ENCODE measurements at places on chromosomes 3 and 15.

DNA sequence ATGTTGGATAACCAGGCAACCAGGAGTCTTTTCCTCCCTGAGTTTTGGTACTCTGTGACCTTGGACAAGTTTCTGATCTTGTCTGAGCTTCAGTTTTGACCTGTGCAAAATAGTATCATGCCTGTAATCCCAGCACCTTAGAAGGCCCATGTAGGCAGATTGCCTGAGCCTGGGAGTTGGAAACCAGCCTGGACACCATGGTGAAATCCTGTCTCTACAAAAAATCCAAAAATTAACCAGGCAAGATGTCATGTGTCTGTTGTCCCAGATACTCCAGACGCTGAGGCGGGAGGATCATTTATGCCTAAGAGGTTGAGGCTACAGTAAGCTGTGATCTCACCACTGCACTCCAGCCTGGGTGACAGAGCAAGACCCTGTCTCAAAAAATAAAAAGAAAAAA lies 114.8 kb downstream of the IL12A start:
- no peak for DNase-seq

DNA sequence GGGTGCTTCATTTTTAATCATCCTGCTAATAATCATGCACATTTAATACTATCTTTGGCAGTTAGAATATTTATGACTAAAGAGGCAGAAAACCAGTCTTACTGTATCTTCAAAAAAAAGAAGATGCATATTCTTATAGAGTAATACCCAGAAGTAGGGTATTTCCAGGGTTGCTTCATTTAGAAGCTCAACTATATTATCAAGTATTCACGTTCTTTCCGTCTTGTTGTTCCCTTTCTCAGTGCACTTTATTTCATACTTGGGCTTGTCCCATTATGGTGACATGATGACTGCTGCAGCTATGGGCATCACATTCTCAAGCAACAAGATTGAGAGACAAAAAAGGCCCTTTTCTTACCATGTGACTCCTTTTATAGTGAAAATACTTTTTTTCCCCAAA lies 96.8 kb upstream of the ASB14 start:
- DNase-seq, result no peak

- DNase-seq, result no peak
Measured at GRCh38 chr3:17535274-17535673, 207.2 kb downstream of the TBC1D5 start.

DNA sequence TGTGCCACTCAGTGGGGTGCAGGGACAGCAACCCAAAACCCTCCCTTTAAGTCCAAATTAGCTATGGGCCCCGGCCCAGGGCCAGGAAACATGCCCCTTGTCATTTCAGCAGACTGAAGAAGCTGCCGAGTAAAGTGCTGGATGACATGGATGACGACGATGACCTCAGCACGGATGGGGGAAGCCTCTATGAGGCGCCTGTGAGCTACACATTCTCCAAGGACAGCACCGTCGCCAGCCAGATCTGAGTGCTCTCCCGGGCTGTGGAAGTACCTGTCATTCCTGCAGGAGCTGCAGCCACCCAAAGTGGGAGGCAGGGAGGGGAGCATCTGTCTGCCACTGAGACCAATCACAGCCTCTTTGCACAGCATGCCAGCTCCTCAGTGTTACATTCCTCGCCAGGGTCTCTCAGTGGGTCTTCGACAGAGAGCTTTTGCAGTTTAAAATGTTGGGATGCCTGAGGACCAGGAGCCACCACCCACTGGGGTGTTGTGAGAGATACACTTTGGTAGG lies 44.4 kb upstream of the MYZAP start:
- DNase-seq, result no peak

- no peak for DNase-seq
Measured at GRCh38 chr3:150495149-150495548, 51.1 kb downstream of the SERP1 start.

GRCh38 chr3:63304421-63304820 lies 26.3 kb downstream of the SYNPR start:
- no peak for DNase-seq

- DNase-seq, result no peak
Measured at GRCh38 chr15:99385865-99386264, 134.6 kb downstream of the LRRC28 start.

- DNase-seq, result no peak
Measured at GRCh38 chr15:83673385-83673784, 19.5 kb downstream of the ADAMTSL3 start.

DNA sequence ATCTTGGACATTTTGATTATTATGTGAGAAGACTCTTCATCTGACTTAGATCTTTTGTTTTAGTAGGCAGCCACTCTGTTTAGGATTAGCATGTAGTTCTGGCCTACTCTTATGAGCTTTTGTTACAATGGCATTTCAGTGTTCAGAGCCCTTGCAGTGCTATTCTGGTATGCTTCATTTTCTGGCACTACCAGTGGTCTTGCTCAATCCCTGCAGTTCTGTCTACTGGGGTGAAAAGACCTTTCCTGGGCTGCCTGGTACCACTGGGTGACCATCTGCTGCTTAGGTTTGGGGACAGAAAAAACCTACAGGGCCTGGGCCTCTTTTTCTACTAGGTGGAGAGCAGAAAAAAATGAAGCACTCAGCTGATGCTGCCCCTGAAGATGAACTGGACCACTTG lies 42.5 kb downstream of the IL16 start:
- DNase-seq, result no peak

- DNase-seq, result no peak
Measured at GRCh38 chr3:54857343-54857742, 70.5 kb downstream of the LRTM1 start.

- no peak for DNase-seq
Measured at GRCh38 chr3:56904552-56905215, 102.9 kb upstream of the ARHGEF3 start.

DNA sequence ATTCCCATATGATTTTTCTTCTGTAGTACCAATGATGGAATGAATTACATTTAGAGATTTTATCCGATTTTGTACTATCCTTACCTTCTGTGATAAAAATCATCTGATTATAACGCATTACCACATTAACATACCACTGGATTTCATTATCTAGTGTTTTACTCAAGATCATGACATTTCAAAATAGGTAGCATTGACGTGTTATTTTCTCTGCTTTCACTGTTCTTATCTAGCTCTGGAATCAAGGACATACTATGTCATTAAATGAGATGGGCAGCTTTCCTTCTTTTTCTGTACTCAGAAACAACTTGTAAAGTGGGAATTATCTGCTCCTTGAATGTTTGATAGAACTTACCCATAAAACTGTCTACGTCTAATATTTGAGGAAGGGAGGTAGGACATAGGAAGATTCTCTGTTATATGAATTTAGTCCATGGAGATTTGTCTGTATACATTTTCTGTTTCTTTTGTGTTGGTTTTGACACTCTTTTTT lies 183.7 kb upstream of the NR2E3 start:
- DNase-seq, result no peak

DNA sequence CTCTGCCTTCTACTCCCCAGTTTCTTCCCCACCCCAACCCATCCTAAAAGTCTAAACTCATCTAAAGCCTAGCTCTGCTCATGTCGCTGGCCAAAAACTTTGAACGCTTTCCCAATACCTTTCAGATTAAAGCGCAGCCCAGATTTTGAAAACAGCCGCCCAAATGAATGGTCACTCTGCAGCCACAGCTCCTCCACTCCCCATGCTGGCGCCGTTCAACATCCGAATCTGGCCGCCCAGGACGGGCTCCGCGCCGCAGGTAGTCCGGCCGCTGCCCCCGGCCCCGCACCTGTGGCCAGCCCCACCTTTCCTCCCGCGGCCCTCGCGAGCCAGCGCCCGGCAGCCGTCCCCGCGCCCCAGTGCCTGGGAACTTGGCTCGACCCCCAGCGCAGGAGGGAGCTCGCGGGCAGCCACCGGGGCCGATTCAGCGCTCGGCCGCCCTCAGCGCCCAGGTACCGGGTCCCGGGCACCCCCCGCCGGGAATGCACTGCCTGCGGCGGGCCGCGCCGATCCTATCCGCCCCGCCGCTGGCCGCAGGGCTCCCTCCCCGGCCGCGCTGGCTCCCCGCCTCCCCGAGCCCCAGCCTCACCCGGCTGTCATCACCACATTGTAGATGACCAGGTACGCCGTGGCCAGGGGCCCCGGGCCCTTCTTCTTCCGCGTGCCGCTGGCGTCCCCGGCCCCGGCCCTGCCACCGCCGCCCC lies 417 bp downstream of the HACD2 start:
- no peak for DNase-seq

GRCh38 chr3:37991109-37991508 lies 523 bp downstream of the VILL start:
- DNase-seq, result no peak

DNA sequence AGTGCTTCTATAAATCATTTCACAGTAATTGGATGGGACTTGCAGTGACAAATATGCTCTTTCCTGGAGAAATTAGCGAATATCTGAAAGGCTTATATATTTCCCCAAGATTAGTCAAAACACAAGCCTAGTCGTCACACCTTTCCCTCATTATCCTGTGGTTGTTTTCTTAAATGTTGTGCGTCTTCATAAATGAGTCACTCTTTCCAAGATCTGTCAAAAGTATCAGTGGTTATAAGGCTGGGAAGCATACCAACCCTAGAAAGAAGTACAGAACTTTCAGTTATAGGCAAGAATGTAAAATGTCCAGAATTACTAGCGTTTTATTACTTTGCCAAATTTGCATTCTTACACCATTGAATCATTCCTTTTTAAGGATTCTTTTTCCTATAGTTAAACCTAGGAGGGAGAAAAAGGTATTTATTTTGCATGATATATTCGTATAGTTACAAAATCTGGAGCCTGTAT lies 33.6 kb downstream of the TMEM212 start:
- DNase-seq, result no peak

GRCh38 chr3:37709946-37710640 lies 151.6 kb upstream of the CTDSPL start:
- DNase-seq, result no peak

- DNase-seq, result no peak
Measured at GRCh38 chr15:65630760-65631159, 9.0 kb downstream of the SLC24A1 start.

GRCh38 chr15:44216958-44217357 lies 21.9 kb upstream of the FRMD5 start:
- no peak for DNase-seq

DNA sequence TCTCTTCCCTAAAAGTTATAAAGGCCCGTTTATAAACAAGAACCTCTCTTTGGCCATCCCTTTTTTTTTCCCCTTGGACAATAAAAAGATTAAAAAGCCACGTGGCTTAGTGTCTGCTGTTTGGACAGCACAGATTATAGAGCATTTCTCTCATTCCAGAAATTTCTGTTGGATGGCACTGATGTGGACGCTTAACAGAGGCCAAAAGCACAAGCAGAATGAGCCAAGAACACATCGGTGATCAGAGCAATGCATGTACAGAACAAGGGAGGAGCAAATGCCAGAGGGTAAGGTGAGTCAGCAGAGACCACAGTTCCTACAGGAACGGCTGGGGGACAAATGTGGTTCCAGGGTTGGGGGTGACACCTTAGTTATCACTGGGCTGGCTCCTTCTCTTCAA lies 30.3 kb upstream of the CTNNB1 start:
- no peak for DNase-seq

DNA sequence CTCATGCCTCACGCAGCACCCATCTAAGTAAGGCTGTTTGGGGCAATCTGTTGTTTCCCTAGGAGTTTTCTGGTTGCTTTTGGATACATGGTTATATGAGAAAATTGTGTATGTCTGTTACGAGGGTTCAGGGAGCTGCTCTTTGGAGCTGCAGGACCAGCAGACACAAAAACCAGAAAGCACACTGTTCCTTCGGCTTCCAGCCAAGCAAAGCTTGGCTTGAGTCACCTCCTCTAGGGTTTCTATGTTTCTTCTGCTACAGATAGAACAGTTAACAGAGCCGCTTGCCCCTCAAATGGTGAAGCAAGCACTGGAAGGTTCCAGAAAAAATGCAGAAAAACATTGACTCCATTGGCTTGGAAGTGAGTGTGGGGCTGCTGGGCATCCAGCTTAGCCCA lies 49.2 kb upstream of the CTDSPL start:
- DNase-seq, result no peak

DNA sequence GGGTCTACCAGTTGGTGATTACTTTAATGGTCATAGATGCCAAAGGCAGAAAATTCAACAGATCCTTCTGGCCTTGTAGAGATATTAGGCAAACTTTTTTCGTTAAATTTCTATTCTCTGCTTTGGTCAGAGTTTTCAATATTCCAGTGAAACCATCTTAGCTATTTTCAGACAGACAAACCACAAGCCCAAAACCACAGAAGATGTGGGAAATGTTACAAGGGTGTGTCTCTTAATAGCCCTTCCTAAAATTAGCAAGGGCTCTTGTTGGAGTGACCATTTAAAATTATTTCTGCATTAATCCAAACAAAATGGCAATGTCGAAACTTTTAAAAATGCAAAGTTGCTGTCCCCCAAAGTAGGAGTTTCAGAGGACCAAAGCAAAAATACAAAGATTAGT lies 102.8 kb downstream of the ARRDC4 start:
- no peak for DNase-seq
